ENCODE measurements at places on chromosomes 12 and 14.

DNA sequence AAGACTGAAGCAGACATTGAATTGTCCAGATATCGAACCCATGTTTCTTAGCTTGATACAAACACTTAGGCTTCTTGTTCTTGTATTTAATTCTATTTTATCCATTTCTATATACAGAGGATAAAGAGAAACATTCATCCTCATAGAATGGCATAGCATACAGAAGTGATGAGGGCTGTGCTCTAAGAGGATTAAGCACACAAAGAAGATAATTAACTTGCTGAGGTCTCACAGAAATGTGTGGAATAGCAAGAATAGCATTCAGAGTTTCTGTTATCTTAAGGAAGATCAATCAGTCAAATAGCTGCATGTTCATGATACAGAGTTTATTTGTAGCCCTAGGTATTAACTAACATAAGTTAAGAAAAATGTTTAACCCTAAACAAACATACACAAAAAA, 27.3 kb upstream of the STRAP start:
- DNase-seq, result no peak

DNA sequence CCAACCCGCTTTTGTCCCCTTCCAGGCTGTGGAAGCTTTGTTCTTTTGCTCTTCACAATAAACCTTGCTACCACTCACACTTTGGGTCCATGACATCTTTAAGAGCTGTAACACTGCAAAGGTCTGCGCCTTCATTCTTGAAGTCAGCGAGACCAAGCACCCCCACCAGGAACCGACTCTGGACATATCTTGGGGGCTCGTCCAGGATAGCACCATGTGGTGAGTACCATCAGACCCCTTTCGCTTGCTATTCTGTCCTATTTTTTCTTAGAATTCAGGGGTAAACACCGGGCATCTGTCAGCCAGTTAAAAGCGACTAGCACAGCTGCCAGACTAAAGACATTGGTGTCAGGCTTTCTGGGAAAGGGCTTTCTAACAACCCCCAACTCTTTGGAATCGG, 137.6 kb upstream of the PPFIA2 start:
- no peak for DNase-seq

GRCh38 chr12:43428088-43428600, 123.9 kb downstream of the ADAMTS20 start:
- DNase-seq, result no peak

DNA sequence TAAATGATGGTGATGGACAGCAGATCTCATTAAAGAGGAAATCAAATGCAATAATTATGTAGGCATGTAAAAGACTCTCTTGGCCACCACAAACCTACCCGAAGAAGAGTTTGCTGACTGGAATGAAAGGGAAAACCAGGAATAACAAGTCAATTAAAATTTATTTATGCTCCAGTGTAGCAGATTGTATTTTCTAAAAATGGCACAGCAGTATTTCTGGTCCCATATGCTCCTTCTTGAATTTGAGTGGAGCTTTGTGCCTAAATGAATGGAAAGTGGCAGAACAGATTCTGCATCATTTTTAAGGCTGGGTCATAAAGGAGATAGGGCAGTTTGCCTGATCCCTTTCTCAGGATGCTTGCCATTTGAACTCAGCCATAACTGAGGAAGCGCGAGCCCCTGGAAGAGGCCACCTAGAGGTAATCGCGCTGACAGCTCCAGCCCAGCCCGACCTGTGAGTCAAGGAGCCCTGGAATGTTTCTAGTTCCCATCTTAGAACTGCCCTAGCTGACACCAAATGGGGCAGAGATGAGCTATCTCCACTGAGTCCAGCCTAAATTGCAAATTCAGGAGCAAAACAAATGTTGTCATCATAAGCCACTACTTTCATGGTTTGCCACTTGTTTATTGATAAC, 229.2 kb upstream of the TMTC1 start:
- no peak for DNase-seq

Measured in right atrium auricular region (tissue), 2 donors.